Vagina (tissue), 2 donors: ENCODE measurements at places on chromosomes 1 and 21. TPM values are rescaled to one million over a fixed set of nuclear protein-coding genes. Genes with fewer than 3 reads are reported as not detected.

C1orf185 gene
- not detected for total RNA-seq

- H3K27me3 ChIP-seq = no peaks in the 10 kb centered on the region
- no peaks in the 10 kb centered on the region for H3K4me1 ChIP-seq
- DNase-seq = no peak
- H3K4me3 ChIP-seq = no peak overlapping the region
- no peaks in the 10 kb centered on the region for H3K36me3 ChIP-seq
Observed at GRCh38 chr1:3032371-3033039, 11.2 kb downstream of the ACTRT2 start.

- H3K4me1 ChIP-seq = no peaks in the 10 kb centered on the region
- H3K4me3 ChIP-seq = no peak overlapping the region
- no peaks in the 10 kb centered on the region for H3K27me3 ChIP-seq
- DNase-seq = no peak
- no peak overlapping the region for H3K27ac ChIP-seq
Observed at GRCh38 chr1:192580351-192580962, 4.9 kb downstream of the RGS1 start.

DNA sequence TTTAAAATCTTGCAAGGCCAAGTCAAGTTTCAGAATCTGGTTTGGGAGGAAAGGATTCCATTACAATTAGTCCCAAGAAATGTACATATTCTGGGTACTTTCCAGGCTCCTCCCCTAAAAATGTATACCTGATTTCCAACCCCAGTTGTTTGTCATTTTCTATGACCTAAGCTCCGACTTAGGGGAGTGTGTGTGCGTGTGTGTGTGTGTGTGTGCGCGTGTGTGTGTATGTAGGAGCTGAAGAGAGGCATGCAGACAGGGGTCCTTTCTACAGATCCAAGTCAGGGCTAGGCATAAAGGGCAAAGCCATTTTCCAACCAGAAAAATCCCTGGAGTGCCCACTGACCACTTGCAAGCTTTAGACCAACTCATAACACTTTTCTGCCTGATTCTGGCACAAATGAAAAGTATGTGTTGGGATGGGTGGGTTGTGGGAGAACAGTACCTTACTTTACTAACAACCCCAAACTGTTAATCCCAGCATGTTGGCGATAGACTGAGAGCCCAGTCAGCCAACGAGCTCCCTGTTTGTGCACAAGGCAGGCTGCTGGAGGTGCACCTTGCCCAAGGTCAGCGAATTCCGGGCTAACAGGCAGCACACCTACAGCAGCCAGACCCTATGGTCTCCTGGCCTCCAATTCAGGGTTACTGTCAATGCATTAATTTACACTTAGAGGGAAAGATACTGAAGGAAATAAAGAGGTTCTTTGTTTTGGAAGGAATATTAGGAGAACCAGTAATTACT is 1.7 kb downstream of the TRABD2B start:
- peak; percentile 80 for DNase-seq
- peak overlapping the region; percentile 78 for H3K4me3 ChIP-seq
- no peaks in the 10 kb centered on the region for H3K36me3 ChIP-seq
- H3K27ac ChIP-seq = no peak overlapping the region
- no peaks in the 10 kb centered on the region for H3K27me3 ChIP-seq

DNA sequence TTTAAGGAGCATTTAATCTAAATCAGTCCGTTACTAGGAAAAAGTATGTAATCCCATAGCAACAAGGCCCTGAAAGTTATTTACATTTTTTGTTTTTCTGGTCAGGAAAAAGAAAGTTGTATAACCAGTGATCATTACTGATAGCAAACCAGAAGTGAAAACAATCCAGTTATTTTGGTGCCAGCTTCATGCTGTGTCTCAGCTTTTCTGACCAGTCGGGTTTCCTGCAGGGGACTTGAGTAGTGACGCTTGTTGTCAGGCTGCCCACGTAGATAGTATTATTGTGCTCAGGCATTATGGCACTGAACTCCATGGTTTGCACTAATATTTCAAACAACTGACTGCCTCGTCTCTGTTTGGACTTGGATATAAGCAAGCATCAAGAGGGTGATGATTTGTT is 55.2 kb downstream of the SASS6 start:
- no peak overlapping the region for H3K4me3 ChIP-seq
- H3K36me3 ChIP-seq = peaks cover 49% of the 10 kb centered on the region
- H3K27me3 ChIP-seq = no peaks in the 10 kb centered on the region
- H3K4me1 ChIP-seq = peaks cover 10% of the 10 kb centered on the region
- no peak overlapping the region for H3K27ac ChIP-seq

DNA sequence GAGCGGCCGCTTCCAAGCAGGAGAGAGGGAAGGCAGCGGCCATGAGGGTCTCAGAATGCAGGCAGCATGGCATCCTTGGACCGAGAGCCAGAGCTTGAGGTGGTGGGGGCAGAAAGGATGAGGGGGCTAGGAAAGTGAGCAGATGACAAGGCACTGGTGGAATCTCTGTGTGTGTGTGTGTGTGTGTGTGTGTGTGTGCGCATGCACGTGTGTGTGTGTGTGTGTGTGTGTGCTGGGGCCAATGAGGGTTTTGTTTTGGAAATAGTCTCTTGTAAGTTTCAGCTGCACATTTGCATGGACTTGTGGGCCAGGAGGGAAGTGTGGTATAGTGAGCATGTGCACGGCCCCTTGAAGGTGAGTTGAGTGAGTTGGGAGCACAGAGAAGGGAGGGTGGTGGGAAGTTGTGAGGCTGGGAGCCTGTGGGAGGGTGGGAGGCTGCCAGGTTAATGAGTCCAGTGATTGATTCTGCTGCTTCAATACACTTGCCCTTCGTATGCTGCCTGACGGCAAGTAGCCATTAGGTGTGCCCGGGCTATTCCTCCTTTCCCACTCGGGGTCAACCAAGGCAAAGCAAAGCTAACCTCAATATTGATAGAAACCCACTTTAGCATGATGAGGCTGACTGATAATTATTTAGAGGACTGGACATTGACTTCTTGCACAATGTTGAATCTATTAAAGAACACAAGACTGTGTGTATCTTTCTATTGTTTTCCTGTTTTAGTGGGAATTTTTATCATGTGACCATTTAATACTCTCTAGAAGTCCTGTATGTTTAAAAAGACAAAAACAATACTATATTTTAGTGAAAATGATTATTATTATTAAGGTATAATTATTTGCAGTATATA is 80.3 kb downstream of the PROX1 start:
- H3K27ac ChIP-seq = no peak overlapping the region
- H3K27me3 ChIP-seq = no peaks in the 10 kb centered on the region
- H3K4me3 ChIP-seq = no peak overlapping the region
- DNase-seq = no peak
- no peaks in the 10 kb centered on the region for H3K36me3 ChIP-seq
